ENCODE measurements at places on chromosomes 3 and 15. TPM values are rescaled to one million over a fixed set of nuclear protein-coding genes. Genes with fewer than 3 reads are reported as not detected.

- DNase-seq: no peak
Observed at GRCh38 chr3:192207651-192208050, 519.7 kb downstream of the FGF12 start.

DNA sequence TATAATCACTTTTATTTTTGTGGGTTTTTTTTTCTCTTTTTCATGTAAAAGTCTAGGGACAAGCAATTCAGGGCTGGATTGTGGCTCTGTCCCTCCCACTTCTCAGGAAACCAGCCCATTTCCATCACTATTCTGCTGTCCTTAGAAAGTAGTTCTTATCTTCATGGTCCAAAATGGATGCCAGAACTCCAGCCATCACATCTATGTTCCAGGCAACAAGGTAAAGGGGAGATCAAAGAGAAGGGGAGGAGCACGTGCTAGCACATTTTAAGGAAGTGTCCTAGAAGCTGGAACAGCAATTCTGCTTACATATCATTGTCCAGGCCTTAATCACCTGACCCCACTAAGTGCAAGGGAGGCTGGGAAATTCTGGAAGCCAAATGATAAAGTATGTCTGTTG is 181.1 kb upstream of the C2CD4B start:
- no peak for DNase-seq

DNA sequence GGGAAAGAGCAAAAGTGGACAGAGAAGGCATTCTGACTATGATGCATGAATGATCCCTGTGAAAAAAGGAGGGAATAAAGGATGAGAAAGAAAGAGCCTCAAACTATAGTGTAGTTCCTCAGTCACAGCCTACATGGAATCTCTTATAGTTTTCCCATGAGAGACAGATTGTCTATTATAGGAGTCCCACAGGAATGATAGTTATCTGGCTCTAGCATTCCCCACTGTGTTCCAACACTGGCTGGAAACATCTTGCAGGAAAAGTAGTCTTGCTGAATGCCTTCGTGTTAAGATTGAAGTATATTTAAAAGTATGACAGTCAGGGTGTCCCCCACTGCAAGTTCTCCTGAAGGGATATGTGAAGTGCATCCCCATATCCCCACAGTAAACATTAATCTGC is 641.5 kb upstream of the NECTIN3 start:
- DNase-seq: no peak

DNA sequence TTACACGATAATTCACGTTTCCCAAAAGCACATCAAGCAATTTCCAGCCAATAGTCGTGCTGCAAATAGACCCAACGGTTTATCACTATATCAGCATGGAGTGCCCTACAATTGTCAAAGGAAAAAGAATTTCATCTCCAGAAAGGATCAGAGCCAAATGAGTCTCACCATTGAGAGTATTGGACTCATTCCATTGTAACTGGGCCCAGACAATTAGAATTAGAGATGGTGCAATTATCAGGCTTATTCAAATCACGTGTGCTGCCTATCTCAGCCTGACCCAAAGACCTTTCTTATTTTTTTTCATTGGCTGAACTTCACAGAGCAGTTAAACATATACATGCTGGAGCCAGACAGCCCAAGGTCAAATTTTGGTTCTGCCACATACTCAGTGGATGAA is 87.0 kb upstream of the LRTM1 start:
- no peak for DNase-seq

The EXD1 gene
- not detected for polyA plus RNA-seq

The ITIH4 gene
- polyA plus RNA-seq: not detected

The TTBK2 gene
- polyA plus RNA-seq: 4.0 TPM

The CLRN1 gene
- not detected for polyA plus RNA-seq

All from K562 (cell line).